ENCODE measurements at places on chromosomes 7 and 10.

GRCh38 chr10:4372601-4373000 lies 453.4 kb upstream of the AKR1E2 start:
- peak; percentile 100 for DNase-seq

DNA sequence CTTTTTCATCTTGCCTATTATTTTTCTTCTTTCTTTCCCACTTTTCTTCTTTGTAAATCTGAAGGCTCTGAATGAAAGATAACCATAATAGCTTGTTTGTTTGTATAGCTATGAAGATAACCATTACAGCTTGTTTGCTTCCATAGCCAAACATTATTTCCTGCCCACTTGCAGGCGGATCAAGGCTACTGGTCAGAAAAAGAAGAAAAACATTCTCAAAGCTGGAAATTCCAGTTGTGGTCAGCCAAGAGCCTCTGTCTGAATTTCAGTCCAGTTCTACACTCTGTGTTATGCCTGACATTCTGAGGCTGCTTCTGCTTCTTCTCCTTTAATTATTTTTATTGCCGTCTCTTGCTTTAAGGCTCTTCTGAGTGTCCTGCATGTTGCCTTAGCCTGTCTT lies 48.9 kb downstream of the TMEM178B start:
- DNase-seq = no peak

DNA sequence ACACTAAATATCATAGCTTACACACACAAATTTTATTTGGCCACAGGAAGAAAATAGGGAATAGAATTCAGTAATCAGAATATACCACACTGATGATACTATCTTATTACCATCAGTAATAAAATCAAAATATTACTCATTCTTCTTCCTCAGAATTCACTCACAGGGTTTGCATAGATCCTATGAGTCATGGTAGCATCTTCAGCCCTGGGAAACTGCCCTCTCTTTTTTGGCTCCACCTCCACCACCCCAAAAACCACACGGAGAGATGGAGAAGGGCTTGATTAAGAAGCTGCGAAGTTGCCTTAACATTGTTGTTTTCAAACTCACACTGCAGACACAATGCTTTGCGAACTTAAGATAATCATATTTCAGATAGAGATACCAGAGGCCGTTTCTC lies 154.1 kb upstream of the AHR start:
- peak; percentile 32 for DNase-seq

GRCh38 chr10:25974897-25975459 lies 40.9 kb downstream of the MYO3A start:
- peak; percentile 2 for DNase-seq

DNA sequence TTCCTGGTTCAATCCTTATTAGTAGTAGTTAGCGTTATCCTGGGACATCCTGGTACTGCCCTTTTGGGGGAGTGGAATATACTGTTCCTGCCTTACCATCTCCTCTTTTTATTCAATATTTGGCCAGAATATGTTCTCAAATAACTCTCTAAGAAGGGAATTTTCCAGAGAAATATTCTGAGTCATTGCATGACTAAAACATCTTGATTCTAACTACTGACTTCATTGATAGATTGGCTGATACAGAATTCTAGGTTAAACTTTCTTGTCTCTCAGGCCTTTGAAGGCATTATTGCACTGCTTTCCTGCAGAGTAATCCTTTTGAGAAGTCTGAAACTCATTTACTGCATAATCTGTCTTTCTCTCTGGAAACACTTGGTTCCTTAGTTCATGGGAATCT lies 275.5 kb upstream of the DGKB start:
- no peak for DNase-seq

DNA sequence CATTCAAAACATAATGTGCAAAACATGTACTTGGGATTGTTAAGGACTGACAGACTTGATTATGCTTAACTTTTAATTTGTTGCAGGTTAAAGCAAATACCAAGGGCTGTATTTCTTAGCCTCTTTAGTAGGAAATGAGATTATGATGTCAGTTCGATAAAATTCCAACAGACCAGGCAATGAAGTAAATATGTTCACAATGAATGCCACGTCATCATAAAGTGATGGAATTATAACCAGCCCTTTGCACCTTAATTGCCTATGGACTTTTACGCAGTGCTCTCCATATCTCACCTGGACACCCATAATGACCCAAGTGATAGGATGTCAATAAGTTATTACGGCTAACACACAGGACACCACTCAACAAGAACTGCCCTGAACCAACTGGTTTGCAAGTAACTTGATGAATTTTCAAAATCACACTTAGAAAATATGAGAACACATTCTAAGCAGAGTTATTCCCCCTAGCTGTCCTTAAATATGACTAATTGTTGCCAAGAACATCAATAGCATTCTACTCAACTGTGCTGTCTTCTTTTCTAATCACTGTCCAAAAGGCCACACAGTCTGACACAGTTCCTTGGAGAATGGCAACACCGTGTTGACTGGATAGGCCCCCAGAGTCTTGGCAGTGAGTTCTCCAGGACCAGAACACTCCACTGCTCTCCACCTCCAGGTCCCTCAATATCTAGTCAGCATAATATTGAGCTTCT lies 115.0 kb downstream of the CHCHD3 start:
- DNase-seq = peak; percentile 10

- no peak for DNase-seq
Measured at GRCh38 chr10:35345383-35345742, 9.1 kb downstream of the CCNY start.

DNA sequence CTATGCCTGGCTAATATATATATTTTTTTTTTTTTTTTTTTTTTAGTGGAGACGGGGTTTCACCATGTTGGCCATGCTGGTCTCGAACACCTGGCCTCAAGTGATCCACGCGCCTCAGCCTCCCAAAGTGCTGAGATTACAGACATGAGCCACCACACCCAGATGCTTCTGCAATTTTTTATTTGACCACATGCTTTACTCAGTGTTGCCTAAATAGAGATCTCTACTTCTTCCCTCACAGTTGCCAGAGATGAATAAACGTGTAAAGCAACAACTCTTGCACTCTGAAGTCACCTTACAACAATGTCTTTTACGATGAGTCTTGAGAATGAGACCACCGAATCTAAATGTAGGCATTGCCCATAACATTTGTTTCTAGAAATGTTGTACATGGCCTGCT lies 107.9 kb upstream of the FRMD4A start:
- DNase-seq = no peak
